ENCODE measurements at places on chromosomes 11 and 22.

DNA sequence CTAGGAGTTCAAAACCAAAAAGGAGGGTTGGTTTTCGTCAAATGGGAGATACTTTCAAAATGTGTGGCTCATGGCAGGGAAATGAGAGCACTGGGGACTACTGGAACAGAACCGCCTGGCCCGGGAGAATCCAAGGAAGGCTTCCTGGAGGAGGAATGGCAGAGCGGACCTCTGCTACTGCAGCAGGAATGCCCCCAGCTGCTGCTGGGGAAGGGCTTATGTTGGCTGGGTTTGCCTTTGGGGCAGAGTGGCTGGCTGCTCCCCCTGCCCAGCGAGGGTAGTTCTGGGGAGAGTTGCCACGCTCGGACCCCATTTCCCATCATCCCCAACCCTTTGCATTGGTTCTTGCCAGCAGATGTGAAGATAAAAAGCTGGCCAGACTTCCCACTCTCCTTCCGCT is 10.6 kb upstream of the APOBEC3A start:
- H3K4me3 ChIP-seq: no peak overlapping the region
- no peaks in the 10 kb centered on the region for H3K36me3 ChIP-seq
- DNase-seq: no peak
- peaks cover 2% of the 10 kb centered on the region for H3K4me1 ChIP-seq
- H3K27ac ChIP-seq: no peak overlapping the region

DNA sequence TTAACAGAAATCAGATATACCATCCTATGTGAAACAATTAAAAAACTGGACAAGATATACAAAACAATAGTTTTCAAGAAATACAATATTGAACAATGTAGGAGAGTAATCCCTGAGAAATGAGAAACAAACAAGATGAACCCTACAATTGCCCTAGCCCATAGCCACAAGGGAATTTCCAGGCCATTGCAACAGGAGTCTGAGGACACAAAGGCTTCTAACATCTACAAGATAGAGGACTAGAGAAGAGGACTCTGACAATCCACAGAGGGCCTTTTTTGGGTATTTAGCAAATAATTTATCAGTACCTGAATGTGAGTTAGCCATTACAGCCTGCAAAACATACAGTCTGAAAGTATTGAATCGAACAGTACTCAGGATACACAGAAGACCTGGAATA is 251.7 kb downstream of the GRM5 start:
- no peaks in the 10 kb centered on the region for H3K27me3 ChIP-seq
- DNase-seq: no peak
- H3K4me1 ChIP-seq: peaks cover 1% of the 10 kb centered on the region
- H3K36me3 ChIP-seq: no peaks in the 10 kb centered on the region
- no peak overlapping the region for H3K27ac ChIP-seq

- H3K4me3 ChIP-seq: peak overlapping the region; percentile 3
- H3K4me1 ChIP-seq: peaks cover 32% of the 10 kb centered on the region
- no peak overlapping the region for H3K27ac ChIP-seq
- peaks cover 37% of the 10 kb centered on the region for H3K27me3 ChIP-seq
- DNase-seq: no peak
Measured at GRCh38 chr22:39991159-39991860, 3.4 kb upstream of the FAM83F start.

DNA sequence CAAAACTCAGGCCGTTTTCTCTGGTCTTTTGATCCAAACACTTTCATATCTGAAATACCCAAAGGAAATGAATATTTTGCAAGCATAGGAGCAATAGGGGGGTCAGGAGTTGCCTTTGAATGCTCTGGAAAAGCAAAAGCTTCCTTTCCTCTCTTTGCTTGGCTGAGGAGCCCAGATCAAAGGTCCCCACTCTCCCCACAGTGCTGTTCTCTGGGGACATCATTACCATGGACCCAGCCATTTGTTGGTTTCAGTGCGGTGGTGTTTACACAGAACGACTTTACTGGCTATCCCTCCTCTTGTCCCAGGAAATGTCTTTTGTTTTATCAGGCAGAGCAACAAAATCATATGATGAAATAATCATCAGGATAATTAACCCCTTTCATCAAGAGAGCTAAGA is 1089.1 kb downstream of the TBC1D22A start:
- DNase-seq: no peak
- no peaks in the 10 kb centered on the region for H3K4me1 ChIP-seq

- H3K4me1 ChIP-seq: peaks cover 8% of the 10 kb centered on the region
- no peaks in the 10 kb centered on the region for H3K36me3 ChIP-seq
- no peak for DNase-seq
- H3K27ac ChIP-seq: no peak overlapping the region
Measured at GRCh38 chr22:18113680-18114394, 3.2 kb downstream of the TUBA8 start.
